ENCODE measurements at places on chromosomes 12 and 14.

GRCh38 chr12:124857921-124858461 lies 5.7 kb downstream of the SCARB1 start:
- DNase-seq: no peak

DNA sequence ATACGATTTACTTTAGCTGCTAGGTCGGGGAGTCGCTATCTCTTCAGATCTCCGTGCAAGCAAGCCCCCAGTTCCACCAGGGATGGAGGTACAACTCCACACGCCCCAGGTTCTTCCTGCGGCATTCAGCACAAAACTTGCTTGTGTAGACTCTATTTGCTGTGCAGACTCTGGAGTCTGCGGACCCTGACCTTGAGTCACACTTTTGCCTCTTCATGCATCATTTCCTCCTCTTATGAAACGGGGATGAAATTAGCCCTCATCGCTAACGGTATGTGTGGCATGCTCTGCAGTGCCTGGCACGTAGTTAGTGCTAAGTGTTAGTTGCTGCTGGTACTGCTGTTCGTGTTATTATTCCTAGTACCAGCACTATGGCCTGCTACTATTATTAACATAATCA lies 84.4 kb downstream of the TMEM132D start:
- DNase-seq: no peak

DNA sequence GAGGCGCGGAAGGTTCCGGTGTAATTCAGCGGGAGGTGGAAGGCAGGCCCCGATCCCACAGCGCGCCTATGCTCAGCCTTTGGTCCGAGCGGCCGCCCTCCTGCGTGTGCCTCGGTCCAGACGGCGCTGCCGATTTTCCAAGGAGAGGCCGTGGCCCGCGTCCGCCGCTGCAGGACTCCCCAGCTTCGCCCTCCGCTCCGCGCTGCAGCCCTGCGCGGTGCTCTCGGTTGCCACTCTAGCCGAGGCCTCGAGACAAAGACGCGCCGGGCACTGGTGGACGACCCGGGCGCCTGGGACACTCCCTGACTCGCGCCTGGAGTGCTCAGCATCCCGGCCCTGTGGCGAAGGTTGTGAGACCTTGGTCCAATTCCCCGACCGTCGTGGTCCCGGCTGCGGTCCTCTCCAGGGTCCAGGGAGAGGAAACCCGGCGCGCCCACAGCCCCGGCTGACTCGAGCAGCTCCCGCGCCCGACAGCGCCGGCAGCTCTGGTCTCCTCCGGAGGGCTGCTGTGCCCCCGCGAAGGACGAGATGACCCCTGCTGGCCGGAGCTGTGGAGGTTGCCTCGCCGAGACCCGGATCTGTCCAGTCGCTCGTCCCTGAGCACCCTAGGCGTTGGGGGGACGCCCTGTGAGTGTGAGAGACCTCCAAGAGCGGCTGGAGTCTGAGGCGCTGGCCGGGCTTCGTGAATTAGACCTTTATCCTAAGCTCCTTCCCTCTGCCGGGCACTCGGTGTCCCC lies 6.5 kb downstream of the HOXC12 start:
- DNase-seq: no peak

- no peak for DNase-seq
Observed at GRCh38 chr12:25194722-25195055, 271 bp downstream of the DNAI7 start.

GRCh38 chr14:33420051-33420627 lies 481.5 kb downstream of the NPAS3 start:
- no peak for DNase-seq

DNA sequence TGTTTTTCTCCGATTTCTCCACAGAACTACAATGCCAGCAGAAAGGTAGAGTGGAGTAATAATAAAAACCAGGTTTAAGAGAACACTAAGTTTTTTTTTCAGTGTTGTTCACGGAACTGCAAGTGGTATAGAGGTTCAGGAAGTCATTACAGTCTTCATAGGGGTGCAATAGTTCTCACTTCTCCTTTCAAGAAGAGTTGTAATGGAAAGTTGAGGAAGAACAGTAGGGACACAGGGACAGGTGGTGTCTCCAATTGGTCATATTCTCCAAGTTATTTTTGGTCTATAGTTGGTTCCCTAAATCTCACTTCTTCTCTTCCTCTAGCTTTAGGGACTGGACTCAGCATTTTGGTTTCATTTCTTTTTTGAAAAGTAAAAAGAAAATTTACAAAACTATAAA lies 894.0 kb downstream of the NRXN3 start:
- peak; percentile 28 for DNase-seq

DNA sequence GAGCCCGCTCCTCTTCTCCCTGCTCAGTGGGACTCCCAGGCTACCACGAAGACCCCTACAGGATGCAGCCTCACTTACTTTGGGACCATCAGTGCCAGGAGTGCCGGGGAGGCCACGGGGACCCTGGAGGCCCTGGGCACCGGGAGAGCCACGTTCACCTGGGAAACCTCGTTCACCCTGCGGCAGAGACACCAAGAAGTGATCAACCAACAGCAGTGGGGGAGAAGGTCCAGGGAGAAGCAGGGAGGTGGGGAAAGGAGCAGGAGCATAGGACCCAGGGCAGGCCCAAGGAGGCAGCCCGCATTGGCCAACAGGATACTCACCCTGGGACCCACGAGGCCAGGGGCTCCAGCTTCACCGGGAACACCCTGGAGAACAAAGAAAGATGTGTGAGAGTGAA lies 19.4 kb downstream of the TMEM106C start:
- DNase-seq: no peak

GRCh38 chr14:96011607-96012006 lies 27.6 kb upstream of the C14orf132 start:
- peak; percentile 12 for DNase-seq

GRCh38 chr12:111312016-111312415 lies 56.9 kb downstream of the PHETA1 start:
- DNase-seq: no peak

DNA sequence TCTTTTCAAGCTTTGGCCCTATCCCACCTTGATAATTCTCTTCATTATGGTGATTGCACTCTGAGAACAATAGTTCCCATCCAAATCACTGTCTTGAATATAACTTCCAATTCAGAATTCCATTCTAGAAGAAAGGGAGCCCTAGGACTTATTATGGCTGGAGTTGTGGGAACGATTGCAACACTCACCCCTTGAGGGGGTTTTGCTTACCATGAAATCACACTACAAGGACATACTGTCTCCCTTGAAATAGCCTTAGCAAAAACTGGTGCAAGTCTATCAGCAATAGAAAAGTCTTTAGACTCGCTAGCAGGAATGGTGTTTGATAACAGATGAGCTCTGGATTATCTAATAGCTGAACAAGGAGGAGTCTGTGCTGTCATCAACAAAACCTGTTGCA lies 31.4 kb upstream of the OXA1L start:
- DNase-seq: no peak

- DNase-seq: no peak
Observed at GRCh38 chr14:56811593-56812363, 1.5 kb upstream of the OTX2 start.

GRCh38 chr12:24491968-24492367 lies 456.9 kb downstream of the BCAT1 start:
- no peak for DNase-seq

- DNase-seq: no peak
Observed at GRCh38 chr12:74144396-74144795, 393.2 kb upstream of the ATXN7L3B start.

DNA sequence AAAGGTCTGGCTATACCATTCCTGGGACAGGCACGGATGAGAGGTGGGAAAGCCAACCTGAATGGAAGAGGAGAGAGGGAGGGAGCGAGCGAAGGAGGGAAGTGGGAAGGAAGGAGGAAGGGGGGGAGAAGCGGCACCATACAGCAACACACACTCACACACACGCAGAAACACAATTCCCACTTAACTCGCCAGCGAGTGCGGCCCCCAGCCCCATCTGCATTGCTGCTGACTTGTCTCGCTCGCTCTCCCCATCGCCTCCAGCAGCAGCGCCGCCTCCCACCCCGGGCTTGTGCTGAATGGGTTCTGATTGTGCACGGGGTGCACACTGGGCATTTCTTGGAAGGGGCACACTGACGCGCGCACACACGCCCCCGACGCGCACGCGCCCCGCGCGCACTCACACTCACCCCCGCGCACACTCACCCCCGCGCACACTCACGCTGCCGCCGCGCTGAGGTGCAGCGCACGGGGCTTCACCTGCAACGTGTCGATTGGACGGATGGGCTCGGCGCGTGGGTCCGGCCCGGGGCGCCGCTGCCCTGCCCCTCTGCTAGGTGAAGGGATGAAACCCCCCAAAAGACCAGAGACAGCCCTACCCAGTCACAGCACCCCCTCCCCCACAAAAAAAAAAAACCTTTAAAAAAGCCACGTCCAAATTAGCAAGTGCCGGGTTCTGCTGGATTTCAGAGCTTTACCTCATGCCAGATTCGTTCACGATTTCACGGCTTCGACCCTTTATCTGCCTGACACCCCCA lies 685 bp downstream of the GRIN2B start:
- DNase-seq: no peak

DNA sequence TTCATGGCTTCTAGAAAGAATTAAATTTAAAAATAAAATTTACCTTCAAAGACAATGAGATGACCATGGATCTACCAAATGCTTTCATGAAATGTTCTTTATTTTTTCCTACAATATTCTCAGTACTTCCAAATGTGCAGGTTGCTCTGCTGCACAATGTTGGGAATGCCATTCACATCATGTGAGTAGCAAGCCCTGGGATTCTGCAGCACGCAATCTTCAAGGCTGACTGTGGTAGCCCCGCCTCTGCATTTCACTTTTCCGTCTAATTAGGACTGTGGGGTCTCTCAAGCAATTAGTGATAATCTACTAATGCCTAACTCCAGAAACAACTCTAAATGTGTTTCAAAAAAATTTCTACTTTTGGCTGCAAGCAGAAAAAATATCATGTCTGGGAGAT lies 13.7 kb upstream of the NTN4 start:
- no peak for DNase-seq

DNA sequence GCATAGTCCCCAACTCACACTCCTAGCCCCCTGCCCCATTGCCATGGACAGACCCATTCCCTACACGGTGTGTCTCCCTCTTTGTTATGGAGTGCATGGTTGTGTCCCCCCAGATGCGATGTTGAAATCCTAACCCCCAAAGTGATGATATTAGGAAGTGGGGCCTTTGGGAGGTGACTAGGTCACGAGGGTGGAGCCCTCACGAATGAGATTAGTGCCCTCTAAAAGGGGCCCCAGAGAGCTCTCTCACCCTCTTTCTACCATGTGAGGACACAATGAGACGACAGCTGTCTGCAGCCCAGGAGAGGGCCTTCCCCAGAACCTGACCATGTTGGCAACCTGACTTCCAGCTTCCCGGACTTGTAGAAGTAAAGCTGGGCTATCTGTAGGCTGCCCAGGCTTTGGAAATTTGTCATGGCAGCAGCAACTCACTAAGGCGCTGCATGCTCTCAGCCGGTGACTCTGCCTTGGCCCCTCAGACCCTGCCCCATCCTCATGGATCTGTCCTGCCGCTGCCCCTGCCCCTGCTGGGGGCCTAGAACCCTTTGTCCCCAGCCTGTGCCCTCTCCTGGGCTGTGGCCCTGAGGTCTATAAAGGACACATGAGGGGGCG lies 318.1 kb upstream of the RTL1 start:
- DNase-seq: no peak

DNA sequence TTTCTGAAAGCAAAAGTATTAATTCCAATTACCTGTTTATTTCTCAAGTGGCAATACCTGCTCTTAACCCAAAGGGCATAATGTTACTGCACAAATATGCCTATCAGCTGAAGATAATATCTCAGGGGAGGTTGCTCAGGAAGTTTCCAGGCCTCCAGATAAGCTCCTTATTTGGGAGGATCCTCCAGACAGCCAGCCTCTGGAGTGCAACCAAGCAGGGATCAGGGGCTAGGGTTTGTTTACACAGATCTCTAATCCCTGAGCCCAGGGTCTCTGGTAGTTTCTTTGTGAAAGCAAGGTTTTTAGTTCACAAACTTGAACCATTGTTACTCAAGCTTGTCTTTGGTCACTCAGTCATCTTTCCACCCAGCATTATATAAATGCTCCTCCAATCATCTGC lies 124.4 kb downstream of the SLC38A4 start:
- no peak for DNase-seq

- DNase-seq: no peak
Observed at GRCh38 chr12:114450515-114451300, 44.8 kb upstream of the TBX5 start.

DNA sequence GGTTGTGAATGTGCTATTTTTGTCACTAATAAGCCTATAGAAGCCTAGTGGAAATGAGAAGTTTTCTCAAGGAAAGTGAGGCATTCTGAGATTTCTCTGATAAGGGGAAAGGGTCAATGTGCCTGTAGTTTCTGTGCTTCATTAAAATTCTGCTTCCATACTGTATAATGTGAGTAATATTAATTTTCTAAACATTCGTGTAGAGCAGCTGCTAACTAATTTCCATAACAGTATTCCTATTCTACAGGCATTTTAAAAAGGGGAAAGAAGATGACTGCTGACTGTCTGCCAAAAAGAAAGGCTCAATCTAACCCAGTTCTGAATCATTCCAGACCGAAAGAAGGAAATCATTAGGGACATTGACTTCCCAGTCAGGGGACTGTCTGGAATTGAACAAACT lies 293.3 kb upstream of the TMPO start:
- DNase-seq: no peak

DNA sequence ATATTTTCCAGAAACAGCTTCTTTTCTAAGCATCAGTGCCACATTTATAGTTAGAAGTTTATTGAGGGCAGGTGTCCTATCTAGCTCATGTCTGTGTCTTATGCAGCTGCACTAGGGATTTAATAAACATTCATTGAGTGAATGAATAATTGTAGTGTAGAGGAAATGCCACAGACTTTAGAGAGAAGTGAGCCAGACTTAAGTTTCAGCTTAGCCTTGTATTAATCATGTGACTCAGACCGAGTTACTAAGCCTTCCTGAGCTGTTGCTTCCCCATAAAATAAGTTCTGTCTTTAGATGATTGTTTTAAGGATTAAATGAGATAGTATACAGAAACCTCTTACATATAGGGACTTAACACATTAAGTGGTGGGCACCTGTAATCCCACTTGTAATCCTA lies 236.1 kb upstream of the DDHD1 start:
- no peak for DNase-seq

GRCh38 chr12:27163048-27163715 lies 80.8 kb upstream of the C12orf71 start:
- no peak for DNase-seq

- DNase-seq: no peak
Observed at GRCh38 chr12:54024127-54024526, 4.1 kb upstream of the HOXC6 start.

GRCh38 chr12:110754101-110754793 lies 11.6 kb upstream of the PPP1CC start:
- DNase-seq: no peak

- DNase-seq: no peak
Observed at GRCh38 chr12:42868291-42868690, 278.7 kb upstream of the PRICKLE1 start.

GRCh38 chr12:5014269-5014668 lies 29.4 kb upstream of the KCNA5 start:
- DNase-seq: no peak

- DNase-seq: no peak
Observed at GRCh38 chr12:45284096-45284901, 68.4 kb downstream of the ANO6 start.

GRCh38 chr12:24888813-24889212 lies 60.1 kb downstream of the BCAT1 start:
- DNase-seq: no peak

- no peak for DNase-seq
Observed at GRCh38 chr12:42603246-42603990, 13.9 kb upstream of the PRICKLE1 start.

- DNase-seq: no peak
Observed at GRCh38 chr12:28350502-28350901, 160.2 kb downstream of the CCDC91 start.

All from inflammatory macrophage treated with lipopolysaccharide for 1 hour (primary cell).